Chondrocyte (in vitro differentiated cells): ENCODE measurements at places on chromosomes 7 and 10.

GRCh38 chr7:47965456-47965855, 14.0 kb downstream of the HUS1 start:
- no peak overlapping the region for H3K4me3 ChIP-seq
- peaks cover 21% of the 10 kb centered on the region for H3K4me1 ChIP-seq
- H3K27me3 ChIP-seq: no peaks in the 10 kb centered on the region
- no peak overlapping the region for H3K27ac ChIP-seq
- DNase-seq: no peak
- H3K36me3 ChIP-seq: peaks cover 52% of the 10 kb centered on the region

DNA sequence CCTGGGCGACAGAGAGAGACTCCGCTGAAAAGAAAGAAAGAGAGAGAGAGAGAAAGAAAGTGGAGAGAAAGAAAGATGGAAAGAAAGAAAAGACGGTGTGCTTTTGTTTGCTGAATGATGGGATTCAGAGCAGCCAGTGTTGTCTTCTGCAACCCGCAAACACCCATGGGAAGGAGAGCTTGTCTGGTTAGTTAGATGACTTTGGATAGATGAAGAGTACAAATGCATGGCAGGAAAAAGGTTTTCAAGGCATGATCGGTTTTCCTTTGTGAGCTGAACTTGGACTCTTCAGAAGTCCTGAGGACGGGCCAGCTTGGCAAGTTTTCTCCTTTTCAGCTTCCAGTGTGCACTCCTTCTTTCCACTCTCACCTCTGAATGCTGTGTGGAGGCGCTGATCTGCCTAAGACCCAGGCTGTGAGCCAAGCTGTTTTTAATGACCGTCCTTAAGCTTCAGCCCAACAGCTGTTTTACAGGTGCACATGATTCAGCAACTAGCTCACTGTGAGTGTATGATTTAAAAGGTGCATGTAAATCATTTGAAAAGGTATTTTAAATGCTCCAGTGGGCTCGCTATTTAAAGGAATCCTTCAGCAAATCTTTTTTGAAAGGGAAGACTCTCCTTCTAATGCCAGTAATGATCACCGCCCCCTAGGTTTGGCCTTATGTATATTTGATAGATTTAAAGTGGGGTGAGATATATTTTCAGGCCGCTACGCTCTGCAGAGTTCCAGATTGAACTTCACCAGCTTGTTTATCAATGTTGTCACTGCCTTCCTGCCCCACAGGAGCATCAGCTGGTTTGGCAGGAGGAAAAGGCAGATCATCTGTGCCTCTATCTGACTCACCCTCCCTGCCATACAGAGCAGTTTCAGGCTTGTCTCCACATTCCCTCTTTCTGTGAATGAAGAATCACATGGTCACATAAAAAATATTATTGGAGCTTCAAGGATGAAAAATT, 115.0 kb downstream of the PLXDC2 start:
- H3K36me3 ChIP-seq: no peaks in the 10 kb centered on the region
- peak overlapping the region; percentile 26 for H3K4me3 ChIP-seq
- no peak for DNase-seq
- peaks cover 50% of the 10 kb centered on the region for H3K4me1 ChIP-seq
- no peaks in the 10 kb centered on the region for H3K27me3 ChIP-seq
- H3K27ac ChIP-seq: peak overlapping the region; percentile 95

GRCh38 chr7:127650847-127651555, 993 bp upstream of the SND1 start:
- H3K36me3 ChIP-seq: no peaks in the 10 kb centered on the region
- peak overlapping the region; percentile 98 for H3K27ac ChIP-seq
- peaks cover 42% of the 10 kb centered on the region for H3K4me1 ChIP-seq
- H3K27me3 ChIP-seq: no peaks in the 10 kb centered on the region

DNA sequence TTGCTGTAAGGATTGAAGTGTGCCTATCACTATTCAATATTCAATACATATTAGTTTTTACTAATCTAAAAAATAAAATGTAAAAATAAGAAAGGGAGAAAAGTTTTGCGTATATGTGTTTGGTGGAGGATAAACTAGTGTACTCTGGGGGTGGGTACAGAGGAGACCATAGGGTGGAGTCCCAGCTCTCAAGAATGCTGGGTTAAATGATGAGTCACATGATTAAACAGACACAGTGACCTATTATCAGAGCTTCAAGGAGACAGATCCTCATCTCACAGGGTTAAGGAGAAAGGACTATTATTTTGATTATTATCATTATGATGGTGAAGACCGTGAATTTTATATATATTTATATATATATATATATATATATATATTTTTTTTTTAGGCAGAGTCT, 77.5 kb downstream of the AFAP1L2 start:
- H3K27me3 ChIP-seq: no peaks in the 10 kb centered on the region
- H3K4me1 ChIP-seq: peaks cover 15% of the 10 kb centered on the region
- no peak overlapping the region for H3K4me3 ChIP-seq
- DNase-seq: no peak
- H3K36me3 ChIP-seq: no peaks in the 10 kb centered on the region

GRCh38 chr7:39582536-39582935, 16.3 kb downstream of the YAE1 start:
- H3K4me1 ChIP-seq: peaks cover 5% of the 10 kb centered on the region
- H3K27me3 ChIP-seq: no peaks in the 10 kb centered on the region

DNA sequence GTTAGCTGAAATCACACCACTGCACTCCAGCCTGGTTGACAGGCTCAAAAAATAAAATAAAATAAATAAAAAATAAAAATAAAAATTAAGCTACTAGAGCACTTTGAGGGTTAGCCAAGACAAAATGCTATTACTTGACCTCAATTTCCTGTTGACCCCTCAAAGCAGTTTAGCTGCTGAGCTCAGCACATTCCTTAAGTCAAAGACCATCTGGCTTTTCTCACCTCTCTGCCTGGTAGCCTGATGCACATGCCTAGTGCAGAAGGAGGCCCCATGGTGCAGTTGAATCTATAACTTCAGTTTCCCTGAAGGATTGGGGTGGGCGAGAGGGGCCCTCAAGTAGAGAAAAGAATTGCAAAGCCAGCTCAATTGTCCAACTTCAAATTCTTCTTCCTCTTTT, 211.1 kb upstream of the GALNT17 start:
- H3K4me3 ChIP-seq: no peak overlapping the region
